ENCODE measurements at places on chromosomes 16 and 17.

DNA sequence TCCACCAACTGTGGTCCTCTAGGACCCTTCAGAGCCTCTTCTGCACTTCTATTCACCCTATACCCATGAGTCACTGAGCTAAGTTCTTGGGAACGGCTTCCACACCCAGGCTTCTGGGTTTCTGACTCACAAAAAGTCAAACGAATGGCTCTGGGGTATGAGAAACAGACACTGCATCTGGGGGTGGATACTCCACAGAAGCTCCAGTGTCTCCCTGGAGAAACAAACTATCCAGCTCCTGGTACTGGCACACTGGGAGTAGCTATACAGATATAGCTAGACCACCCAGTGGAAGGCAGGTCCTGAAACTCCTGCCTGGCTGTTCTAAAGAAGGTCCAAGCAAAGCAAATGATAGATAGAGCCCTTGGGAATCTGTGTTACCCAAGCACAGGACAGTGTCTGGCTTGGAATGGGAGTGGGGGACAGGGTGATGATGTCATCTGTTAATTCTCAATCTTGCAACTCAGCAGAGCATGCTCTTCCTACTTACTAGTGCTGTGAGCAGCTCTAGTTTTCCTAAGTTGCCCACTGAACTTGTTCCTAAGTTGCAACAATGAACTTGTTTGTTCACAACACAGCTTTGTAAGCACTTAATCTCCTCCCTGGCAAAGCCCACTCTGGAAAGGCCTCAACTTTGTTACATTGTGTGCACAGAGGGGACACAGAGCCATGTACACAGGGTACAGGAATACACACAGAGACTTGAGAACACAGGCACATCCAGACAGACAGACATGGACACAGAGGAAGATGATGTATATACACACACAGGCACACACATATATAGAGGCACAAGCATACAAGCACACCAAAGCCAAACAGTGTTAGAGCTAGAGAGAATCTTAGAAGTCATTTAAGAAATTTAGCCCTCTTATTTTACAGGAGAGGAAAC, 6.7 kb downstream of the MMP28 start:
- DNase-seq = no peak

- no peak for DNase-seq
Measured at GRCh38 chr16:12148120-12148519, 171.6 kb downstream of the SNX29 start.

DNA sequence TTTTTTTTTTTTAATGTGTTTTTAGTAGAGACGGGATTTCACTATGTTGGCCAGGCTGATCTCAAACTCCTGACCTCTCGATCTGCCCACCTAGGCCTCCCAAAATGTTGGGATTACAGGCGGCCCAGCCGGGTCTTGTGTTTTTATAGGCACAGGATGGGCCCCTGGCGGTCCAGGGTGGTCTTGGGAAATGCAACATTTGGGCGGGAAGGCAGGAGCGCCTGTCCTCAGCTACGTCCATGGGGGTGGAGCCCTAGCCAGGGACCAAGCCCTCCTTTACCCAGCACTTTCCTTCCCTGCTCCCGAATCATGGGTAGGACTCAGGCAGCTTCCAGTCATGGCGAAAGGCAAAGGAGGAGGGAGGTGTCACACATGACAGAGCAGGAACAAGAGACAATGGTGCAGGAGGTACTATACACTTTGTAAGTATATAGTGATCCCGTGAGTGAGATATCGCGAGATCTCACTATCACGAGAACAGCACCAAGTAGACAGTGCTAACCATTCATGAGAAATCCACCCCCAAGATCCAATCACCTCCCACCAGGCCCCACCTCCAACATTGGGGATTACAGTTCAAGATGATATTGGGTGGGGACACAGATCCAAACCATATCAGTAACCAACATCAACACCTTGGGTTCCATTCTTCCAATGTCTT, 226.7 kb upstream of the WSCD1 start:
- DNase-seq = no peak

GRCh38 chr17:17446666-17447155, 30.1 kb upstream of the MED9 start:
- DNase-seq = no peak

GRCh38 chr17:75398279-75398678, 7.2 kb downstream of the GRB2 start:
- no peak for DNase-seq

DNA sequence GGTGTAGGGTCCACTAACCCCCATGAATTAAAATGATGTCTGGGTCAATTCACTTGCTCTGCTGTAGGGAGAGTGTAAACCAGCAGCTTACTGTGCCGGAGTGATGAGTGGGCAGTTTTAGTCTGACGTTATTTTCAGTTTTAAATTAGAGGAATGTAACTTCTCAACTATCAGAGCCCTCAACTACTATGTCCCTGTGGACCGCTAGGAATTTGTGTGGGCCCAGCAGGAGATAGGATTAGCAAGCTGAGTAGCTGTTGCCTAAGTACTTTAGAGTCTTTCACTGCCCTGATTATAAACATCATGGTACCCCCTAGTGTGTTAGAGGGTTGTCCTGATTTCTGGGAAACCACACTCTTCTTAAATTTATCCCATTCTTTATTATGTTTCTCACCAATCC, 11.4 kb downstream of the MARVELD3 start:
- DNase-seq = no peak

DNA sequence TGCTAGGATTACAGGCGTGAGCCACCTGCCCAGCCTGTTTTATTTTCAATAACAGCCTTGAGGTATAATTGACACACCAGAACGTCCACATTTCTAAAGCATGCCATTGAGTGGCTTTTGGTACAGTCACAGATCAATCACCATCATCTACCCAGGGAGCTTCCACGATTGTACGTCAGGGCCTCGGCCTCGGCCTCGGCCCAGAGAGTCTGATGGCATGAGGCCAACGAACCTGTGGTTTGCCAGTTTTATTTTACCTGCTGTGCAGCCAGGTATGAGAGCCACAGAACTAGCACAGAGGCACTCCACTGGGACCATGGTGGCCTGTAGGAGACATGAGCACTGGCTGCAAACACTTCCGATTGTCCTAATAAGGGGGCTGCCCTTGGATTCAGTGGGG, 8.3 kb downstream of the UBALD1 start:
- no peak for DNase-seq

DNA sequence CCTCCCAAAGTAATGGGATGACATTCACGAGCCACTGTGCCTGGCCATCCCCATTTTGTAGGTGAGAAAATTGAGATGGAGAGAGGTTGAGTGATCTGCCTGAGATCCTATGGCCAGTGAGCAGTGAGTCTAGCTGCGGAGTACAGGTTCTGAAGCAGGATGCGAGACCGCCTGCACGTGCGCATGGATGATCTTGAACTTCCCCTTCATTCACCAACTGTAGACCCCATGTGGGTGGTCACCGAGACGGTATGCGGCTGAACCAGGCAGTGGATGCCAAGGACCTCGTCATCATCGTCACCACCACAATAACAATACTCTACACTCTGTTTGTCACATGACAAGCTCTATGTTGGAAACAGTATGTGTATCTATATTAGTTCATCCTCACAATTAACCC, 6.2 kb upstream of the SPNS3 start:
- DNase-seq = no peak

- no peak for DNase-seq
Measured at GRCh38 chr17:6815775-6816174, 15.8 kb downstream of the TEKT1 start.

DNA sequence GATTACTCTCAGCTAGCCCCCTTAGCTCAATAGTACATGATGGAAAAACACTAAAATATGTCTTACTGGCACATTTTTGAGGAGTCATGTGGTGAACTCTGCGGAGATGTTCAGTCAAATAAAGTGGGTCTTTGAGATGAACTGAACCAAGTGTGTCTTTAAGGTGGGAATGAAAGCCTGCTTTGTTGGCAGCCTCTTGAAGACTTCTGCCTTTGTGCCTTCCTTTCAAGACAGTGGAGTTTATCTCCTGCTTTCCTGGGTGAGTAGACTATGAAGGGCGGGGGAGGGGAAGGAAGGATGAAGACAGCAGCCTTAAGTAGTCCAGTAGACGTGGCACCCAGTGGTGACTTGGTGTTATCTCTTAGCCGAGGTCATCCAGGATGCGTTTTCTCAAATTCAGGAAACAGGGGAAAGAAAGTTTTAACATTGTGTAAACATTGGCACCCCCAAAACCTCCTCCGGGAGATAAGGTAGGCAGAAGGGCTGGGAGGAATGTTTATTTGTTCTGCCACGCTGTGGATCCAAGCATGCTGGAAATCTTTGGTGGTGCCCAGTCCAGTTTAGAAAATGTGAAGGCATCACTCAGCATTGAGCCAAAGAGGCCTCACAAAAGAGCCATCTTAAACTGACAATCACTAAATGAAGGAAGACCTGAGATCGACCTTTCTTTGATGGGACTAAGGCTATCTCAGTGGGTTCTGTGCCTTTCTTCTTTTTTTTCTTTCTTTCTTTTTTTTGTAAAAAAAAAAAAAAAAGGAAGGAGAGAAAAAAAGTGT, 220.6 kb downstream of the FTO start:
- no peak for DNase-seq

DNA sequence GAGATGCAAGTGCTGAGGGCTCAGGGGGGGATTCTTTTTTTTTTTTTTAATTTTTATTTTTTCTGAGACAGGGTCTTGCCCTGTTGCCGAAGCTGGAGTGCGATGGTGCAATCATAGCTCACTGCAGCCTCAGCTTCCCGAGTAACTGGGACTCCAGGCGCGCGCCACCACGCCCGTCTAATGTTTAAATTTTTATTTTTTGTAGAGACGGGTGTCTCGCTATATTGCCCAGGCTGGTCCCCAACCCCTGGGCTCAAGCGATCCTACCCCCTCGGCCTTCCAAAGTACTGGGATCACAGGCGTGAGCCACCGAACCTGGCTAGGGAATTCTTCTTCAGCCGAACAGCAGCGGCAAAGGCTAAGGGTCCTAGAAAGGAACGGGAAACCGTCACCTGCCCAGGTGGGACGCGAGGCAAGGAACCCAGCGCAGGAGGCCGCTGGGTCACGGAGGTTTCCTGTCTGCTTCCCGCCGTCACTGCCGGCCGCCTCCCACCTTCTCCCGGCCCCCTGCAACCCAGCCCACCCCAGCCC, 13.3 kb upstream of the OR1F1 start:
- no peak for DNase-seq

Data from CD4-positive, alpha-beta T cell (primary cell).